ENCODE measurements at places on chromosomes 3 and 15.

DNA sequence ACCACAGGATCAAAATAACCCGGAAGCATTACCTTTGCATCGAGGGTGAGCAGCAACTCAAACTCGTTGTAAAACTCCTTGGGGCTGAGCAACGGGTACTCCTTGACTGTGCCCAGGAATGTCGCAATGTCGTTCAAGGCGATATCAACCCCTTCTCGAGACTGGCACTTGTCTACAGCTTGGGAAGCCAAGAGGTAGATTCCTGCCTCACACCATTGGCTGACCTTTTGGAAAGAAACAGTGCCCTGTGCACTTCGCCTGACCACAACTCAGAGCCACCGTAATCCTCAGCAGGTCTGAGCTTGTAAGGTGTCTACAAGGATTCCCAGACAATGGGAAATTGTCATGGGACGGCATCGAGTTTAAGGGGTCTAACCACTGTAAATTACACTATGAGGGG is 43.9 kb downstream of the B3GNT5 start:
- DNase-seq, result no peak
- H3K27me3 ChIP-seq, result no peaks in the 10 kb centered on the region
- H3K36me3 ChIP-seq, result no peaks in the 10 kb centered on the region
- no peak overlapping the region for H3K4me3 ChIP-seq
- no peak overlapping the region for H3K27ac ChIP-seq

DNA sequence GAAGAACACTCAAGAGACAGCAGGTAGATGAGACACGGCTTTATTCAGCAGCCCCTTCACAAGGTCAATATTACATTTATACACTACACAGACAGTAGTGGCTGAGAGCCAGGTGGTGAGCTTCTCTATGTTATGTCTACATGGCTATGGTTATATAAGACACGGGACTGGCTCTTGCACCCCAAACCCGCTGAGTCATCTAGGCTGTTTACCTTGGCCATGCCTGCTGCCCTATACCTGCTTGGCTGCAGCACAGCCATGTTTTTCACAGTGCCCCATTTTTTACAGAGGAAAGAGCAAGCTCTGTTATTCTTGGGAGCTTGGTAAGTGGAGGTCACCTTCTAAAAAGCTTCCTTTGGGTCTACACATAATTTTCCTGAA is 231.6 kb downstream of the IGSF11 start:
- no peak for DNase-seq
- H3K27me3 ChIP-seq, result no peaks in the 10 kb centered on the region
- H3K36me3 ChIP-seq, result no peaks in the 10 kb centered on the region
- no peak overlapping the region for H3K4me3 ChIP-seq
- H3K27ac ChIP-seq, result no peak overlapping the region

DNA sequence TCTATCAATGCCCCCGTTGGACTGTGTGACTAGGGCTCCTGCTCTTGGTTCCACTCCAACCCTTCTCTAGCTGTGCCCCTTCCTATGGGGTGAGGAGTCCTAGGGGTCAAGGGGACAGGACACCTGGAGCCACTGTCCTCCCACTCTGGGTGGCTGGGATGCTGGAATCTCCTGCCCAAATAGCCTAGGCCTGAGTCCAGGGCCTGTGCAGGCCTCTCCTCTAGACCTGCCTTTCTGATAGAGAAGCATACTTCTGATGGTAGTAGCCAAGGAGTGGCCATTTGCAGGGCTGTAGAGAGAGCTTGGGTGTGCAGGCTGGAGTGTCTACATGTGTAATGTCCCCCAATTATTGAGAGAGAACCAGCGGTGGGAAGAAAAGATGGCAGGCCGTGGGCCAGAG is 54.2 kb downstream of the ITGA11 start:
- no peak overlapping the region for H3K4me3 ChIP-seq
- H3K27me3 ChIP-seq, result no peaks in the 10 kb centered on the region
- no peak overlapping the region for H3K27ac ChIP-seq

GRCh38 chr3:131350506-131350905 is 31.1 kb upstream of the NUDT16 start:
- H3K4me1 ChIP-seq, result no peaks in the 10 kb centered on the region
- no peaks in the 10 kb centered on the region for H3K36me3 ChIP-seq
- no peaks in the 10 kb centered on the region for H3K27me3 ChIP-seq
- no peak overlapping the region for H3K27ac ChIP-seq
- no peak overlapping the region for H3K4me3 ChIP-seq

Data from GM12878 (cell line).